ENCODE measurements at places on chromosomes 12 and 14.
A peak's percentile ranks its signal among the peaks of the same experiment; 100 is the strongest.

DNA sequence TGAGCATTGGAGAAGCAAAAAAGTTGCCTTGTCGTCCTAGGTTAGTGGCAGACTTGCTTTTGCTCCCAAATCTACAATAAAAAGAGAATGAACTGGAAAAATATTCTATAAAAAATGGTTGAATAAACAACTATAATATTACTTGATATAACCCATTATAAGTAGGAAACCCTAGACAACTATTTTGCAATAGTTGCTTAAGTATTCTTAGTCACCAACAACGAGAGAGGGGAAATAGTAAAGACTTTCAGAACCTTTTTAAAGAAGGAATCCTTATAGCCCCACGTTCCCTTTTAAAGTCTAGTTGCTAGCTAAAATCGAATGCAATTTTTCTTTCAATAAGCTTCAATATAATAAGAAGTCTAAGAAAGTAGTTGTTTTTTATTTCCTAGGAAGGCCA is 17.5 kb downstream of the AQP6 start:
- peak; percentile 30 for DNase-seq

GRCh38 chr12:68572661-68573060 is 38.0 kb upstream of the RAP1B start:
- peak; percentile 52 for DNase-seq

DNA sequence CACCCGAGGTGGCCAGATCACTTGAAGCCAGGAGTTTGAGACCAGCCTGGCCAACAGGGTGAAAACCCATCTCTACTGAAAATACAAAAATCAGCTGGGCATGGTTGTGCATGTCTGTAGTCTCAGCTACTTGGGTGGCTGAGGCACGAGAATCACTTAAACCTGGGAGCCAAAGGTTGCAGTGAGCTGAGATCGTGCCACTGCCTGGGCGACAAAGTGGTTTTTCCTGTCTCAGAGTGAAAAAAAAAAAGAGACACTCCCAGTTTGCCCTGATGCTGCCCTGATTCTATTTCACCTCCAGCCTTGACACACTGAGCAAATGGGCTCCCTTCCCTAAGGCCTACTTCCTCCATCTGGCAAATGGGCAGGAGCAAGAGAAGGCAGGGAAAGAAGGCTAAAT is 28.5 kb upstream of the PLEK2 start:
- DNase-seq: no peak

DNA sequence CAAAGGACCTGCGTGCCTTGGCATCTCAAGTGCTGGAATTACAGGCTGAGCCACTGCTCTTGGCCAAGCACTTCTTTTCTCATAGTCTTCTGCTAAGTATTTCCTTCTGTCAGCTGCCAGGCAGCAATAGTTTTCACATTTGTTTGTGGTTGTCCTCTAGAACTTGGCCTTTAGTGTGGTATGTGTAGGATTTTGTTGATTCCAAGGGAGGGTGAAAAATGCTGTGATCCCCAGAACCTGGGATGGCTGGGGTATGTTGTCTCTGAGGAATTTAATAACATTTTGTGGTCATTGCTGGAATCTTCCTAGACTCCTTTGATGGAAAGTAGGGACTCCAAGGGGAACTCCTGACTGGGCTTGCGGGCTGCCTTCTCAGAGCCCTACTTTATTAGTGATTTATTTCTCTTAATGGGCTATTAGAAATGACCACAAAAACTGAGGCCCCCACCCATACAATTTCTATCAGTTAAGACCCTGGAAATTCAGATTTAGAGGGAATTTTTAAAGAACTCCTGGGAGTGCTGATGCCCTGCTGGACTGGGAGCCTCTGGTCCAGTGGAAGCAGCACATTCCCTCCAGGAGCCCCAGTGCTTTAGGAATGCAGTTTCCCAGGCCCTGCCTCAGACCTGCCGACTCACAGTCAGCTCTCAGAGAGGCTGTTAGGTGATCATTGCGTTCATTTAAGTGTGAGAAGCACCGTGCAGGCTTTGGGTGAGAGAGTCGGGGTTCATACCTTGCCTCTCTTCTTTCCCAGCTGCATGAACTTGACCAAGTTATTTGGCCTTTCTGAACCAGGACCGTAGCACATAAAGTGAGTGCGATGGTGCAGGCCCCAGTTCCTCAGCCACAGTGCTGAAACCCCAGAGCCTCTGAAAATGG is 22.7 kb downstream of the TRAF3 start:
- peak; percentile 99 for DNase-seq

- no peak for DNase-seq
Measured at GRCh38 chr12:2291182-2291832, 238.5 kb downstream of the CACNA1C start.

- no peak for DNase-seq
Measured at GRCh38 chr12:117042171-117042842, 56.9 kb downstream of the TESC start.

GRCh38 chr12:29566441-29566840 is 69.0 kb upstream of the OVCH1 start:
- DNase-seq: no peak

DNA sequence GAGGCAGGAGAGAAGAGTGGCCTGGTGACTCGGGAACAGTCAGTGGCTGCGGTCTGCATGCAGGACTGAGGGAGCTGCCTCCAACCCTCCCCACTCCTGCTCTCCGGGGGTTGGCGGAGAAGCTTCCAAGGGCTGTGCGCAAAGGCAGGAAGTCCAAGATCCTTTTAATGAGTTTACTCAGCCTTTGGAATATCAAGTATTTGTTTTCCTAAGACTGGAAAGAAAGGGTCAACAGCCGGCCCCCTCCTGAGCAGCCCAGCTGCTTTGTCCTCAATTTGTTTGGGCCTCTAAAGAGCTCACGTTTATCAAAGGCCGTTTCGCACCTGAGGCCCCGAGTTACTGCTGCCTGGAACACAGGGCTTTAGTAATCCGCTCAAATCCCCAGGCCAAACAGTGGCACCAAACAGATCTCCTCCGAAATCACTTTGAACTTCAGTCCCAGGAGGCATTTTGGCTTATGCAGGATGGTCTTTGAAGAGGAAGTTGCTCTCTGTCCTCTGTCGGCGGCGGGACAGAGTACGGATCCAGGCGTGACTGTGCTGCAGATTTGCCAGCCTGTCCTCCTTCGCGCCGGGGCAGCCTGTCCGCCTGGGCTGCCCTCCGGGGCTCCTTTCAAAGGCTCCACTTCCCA is 117.2 kb upstream of the FZD10 start:
- no peak for DNase-seq

DNA sequence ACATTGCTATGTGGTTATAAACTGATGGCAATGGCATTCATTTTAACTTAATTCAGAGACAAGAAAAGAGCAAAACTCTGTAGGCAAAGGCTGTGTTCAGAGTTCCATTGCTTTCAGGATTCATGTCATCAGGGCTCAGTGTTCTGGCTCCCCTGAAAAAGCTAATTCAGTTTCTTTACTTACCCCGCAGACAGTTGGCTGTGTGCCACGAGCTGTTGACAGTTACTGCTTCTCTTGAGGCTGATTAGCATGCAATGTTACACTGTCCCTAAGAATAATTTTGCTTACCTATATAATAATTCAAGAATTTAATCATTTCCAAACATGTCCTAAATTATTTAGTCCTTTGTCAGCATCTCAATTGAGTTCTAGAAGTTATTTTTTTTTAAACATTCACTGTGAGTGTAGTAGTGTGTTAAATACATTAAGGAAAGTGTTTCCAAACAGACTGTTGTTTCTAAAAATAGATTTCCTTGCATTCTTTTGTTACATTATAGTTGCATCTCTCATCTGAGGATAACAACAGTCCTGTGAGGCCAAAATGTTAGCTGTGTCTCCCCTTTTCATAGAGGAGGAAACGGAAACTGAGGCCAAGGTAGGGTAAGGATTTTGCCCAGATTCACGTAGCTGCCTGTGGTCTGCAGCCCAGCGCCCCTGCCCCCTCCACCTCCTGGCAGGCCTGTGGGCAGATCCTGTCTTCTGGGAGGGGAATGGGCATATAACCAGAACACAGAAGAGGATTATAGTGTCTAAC is 98.6 kb downstream of the PELI2 start:
- peak; percentile 42 for DNase-seq

GRCh38 chr12:27332714-27333402 is at the start of gene BMAL2:
BMAL2 (plus strand) TSS chr12:27332836; CDS start chr12:27333073, 237 bp downstream.
- peak; percentile 26 for DNase-seq

DNA sequence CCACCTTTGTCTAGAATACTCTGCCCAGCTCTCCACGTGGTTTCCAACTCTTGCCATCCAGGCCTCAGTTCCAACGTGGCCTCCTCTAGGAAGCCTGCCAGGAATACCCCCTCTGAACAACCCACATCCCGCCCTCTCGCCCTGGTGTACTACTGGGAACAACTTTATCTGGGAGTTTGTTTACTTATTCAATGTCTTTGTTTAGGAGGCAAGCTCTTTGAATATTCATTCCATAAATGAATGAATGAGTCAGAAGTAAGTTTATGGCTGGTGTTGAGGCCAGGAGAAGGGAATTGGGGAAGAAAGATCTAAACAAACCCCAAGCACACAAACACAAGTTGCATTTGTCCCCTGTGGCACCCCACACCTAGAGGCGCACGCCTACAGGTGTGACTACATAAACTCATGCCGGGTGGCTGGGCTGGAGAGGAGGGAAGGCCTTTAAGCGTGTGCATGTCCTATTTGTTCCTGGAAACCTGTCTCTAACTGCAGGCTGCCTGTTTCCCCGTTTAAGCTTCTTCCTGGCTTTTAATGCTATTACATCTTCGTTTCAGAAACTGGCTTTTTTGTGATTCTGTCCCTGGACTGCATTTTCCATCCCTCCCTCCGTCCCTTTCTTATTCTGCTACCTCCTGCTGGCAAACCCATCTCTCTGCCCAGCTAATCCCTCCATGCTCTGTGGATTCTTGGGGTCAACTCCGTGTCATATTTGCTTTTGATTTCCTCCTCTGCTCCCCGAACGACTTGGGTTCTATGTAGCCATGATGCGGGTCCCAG is 57.9 kb downstream of the FZD10 start:
- no peak for DNase-seq

DNA sequence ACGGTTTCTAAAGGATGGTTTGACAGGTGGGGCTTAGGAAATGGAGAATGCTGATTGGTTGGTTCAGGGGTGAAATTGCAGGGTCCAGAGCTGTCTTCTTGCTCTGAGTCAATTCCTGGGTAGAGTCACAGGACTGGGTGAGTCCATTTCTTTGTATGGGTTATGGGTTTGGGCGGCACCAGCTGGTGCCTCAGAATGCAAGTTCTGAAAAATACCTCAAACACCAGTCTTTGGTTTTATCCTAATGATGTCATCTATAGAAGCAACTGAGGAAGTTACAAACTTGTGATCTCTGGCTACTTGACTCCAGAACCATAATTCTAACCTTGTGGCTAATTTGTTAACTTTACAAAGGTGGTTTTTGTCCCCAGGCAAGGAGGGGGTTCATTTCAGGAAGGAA is 47.6 kb upstream of the EIF5 start:
- no peak for DNase-seq

DNA sequence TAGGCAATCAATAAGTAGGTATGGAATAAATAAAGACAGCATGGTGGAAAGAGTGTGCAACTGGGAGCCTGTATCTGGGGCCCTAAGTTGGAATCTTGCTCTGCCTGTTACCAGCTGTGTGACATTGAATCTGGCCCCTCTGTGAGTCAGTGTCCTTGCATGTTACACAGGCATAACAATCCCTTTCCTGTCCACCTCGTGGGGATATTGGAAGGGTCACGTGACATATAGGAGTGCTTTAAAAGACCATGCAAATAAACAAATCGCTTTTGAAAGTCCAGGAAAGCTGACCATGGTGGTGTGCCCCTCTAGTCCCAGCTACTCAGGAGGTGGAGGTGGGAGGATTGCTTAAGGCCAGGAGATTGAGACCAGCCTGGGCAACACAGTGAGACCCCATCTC is 51.1 kb upstream of the VRK1 start:
- no peak for DNase-seq

DNA sequence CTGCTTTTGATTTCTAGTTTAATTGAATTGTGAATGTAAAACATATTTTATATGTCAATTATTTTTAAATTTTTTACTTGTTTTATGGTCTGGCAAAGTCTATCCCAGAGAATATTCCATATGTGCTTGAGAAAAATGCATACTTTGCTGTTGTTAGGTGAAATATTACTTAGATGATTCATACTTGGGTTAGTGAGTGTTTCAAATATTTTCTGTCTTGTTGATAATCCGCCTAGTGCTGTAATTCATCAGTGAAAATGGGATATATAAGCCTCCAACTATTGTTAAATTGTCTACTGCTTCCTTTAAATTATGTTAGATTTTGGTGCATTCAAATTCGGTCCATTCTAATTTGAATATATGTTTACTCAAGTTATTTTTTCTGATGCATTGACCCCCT is 395.5 kb downstream of the LRFN5 start:
- DNase-seq: peak; percentile 2

DNA sequence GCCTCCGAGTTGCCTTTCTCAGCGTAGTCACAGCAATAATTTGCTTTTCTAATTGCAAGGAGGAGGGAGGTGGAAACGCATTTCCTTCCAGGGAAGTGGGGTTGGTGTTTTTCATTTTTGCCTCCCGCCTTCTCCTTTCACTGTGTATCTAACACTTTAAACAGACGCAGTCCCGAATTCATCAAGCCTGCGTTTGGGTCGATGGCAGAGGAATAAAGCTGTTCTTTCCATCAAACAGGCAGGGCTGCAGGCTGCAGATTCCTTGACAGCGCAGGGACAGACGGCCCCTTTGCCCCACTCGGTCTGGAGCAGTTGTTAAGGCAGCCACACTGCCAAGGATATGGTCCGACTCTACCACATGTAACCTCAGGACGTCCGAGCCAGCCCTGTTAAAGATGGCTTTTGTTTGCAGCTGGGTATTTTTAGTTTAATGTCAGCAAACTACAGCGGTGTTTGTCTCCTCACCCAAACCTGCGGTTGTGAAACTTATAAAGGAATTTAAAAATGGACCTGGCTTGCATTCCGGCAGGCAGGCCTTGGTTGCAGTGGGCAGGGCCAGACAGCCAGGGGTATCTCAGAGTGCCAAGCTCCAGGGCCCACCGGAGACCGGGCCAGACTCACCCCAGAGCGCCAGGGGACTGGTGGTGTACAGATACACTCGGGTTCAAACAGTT is 2.1 kb downstream of the CHST11 start:
- peak; percentile 40 for DNase-seq

GRCh38 chr14:76336876-76337275 is 39.1 kb upstream of the ESRRB start:
- no peak for DNase-seq

DNA sequence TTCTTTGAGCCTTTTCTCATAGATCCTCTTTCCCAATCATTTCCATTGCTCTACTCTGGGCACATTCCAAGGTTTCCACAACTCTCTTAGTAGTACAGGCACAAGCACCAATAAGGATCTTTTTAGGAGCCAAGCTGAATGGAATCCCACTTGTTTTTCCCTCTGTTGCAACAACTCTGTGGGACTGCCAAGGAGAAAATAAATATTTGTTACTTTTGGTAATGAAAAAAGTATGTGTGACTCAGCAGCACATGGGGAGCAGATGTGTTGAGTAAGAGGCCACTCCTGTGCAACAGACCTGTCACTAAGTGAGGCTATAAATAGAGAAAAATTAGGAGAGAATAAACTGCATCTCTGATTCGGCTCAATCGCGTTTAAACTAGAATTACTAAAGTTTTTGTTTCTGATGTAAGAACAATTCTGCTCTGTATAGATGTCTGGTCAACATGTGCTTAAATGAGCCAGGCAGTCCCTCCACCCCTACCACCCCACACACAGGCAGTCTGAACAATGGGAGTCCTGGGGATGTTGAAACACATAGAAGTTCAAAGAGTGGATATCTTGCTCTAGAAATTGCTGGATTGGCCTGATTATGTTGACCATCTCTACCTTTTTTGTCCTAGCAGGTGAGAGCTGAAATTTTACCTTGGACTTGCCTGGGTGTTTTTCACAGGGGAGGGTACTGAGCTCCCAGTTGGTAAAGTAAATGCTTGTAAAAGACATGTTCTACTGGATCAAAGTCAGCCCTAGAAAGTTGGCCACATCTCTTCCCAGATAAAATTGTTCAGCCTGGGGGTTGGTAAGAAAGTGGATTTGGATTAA is 244.3 kb upstream of the NOVA1 start:
- peak; percentile 99 for DNase-seq
